Activated gamma-delta T cell treated with anti-CD3 and anti-CD28 coated beads, Interleukin-2, amount 50 U/mL, for 16 hours (primary cell): ENCODE measurements at places on chromosomes 12 and 14.

GRCh38 chr14:89367779-89368120, 49.3 kb downstream of the FOXN3 start:
- no peak for DNase-seq

DNA sequence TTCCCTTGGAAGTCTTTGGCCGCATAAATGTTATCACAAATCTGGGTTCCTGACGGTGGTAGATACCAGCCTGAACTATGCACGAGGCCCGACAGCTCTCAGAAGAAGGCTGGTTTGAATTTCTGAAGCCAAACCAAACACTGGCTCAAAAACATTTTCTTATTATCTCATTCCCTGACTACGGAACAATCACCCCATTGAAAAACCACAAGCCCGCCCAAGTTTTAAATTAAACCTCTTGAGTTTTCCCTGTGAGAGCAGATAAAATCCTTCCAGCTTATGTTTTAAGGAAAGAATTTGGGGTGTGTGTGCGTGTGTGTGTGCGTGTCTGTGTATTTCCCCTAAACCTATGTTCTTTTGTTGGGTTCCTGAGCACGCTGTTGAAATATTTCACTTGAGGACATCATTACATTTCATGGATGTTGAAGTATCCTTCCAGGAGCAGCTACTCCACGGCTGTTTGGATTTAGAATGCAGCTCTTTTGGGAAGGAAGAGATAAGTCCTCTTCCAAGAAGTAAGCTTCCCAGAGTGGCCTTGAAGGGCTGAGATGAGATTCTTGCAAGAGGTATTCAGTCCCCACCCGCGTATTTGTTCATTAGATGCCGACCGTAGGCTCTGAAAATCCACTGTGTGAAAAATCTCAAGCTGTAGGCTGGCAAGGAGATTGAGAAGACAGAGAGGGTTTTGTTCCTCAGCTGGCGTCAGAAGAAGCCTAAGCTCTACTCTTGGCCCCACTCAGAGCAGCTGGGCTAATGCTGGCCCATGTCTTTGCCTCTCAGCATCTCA, 131.0 kb upstream of the NCOR2 start:
- DNase-seq: no peak

DNA sequence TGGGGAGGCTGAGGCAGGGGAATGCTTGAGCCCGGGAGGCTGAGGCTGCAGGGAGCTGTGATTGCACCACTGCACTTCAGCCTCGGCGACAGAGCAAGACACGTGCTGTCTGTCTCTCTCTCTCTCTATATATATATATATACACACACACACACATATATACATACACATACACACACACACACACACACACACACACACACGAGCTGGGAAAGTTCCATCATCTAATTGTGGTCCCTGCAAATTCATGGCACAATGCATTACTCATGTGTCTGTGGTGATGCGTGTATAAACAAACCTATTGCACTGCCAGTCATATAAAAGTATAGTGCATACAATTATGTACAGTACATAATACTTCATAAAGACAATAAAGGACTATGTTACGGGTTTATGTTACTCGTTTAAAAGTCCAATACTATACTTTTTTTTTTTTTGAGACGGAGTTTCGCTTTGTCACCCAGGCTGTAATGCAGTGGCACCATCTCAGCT, 36.6 kb downstream of the WDR89 start:
- DNase-seq: no peak

DNA sequence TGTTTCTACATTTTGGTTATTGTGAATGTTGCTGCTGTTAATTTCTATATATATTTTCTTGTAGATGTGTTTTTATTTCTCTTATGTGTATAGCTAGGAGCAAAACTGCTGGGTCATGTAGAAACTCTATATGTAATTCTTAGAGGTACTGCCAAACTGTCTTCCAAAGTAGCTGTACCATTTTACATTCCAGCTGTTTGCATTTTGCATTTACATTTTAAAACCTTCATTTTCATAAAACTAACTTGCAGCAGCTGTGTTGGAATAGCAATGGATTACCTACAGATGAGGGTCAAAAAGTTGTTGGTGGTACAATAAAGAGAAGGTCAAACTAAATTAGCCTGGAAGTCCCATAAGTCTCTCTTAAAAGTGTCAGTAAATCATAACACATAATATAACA, 1109.7 kb downstream of the FLRT2 start:
- DNase-seq: no peak

- DNase-seq: no peak
Observed at GRCh38 chr14:26887847-26888246, 290.0 kb upstream of the NOVA1 start.
